ENCODE measurements at places on chromosomes 11 and 22.

DNA sequence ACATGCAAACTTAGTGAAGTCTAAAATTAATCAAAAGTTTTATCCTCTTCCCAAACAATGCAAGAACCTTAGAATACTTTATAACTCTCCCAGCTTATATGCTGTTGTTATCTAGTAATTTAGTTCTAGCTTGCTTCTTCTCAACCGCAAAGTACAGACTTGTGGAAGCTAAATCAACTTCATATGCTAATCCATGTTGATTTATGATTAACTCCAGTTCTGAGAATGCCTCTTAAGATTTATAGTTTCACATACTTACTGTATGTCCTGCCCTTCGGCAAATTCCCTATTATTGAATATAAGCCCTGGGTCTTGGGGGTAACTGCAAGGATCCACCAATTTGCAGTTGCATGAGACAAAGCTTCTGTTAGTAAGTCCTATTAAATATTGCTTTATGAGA lies 17.6 kb upstream of the SLC35F2 start:
- no peak for DNase-seq

DNA sequence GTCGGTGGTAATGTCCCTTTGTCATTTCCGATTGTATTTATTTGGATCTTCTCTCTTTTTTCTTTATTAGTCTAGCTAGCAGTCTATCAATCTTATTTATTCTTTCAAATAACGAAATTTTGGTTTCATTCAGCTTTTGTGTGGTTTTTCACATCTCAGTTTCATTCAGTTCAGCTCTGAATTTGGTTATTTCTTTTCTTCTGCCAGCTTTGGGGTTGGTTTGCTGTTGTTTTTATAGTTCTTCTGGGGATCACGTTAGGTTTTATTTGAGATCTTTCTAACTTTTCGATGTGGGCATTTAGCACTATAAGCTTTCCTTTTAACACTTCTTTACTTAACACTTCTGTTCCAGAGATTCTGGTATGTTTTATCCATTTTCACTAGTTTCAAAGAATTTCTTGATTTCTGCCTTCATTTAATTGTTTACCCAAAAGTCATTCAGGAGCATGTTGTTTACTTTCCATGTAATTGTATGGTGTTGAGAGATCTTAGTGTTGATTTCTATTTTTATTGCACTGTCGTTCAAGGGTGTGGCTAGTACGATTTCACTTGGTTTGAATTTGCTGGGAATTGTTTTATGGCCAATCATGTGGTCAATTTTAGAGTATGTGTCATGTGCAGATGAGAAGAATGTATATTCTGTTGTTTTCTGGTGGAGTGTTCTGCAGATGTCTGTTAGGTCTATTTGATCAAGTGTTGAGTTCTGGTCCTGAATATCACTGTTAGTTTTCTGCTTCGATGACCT lies 7.7 kb upstream of the SCGB1D1 start:
- no peak for DNase-seq

DNA sequence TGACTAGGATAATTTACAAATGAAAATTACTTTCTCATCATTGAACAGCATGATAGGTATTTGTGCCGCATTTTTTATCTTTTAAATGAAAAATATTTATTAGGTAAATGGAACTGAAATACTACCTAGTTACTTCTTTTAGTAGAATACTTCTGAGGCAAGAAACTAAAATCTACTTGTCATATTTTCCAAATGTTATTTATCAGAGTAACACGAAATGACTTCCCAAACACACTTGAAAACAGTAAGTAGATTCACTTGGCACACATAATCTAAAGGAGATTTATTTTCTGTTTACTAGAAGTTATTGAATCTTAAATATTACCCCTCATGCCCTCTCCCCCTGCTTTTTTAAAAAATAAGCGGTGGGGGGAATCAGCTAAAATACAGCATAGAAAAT lies 2.3 kb downstream of the QSER1 start:
- no peak for DNase-seq

- DNase-seq, result no peak
These were observed 5.0 kb downstream of the SNX19 start for GRCh38 chr11:130911306-130911705.

GRCh38 chr11:95076416-95076815 lies 9.7 kb downstream of the SRSF8 start:
- no peak for DNase-seq

DNA sequence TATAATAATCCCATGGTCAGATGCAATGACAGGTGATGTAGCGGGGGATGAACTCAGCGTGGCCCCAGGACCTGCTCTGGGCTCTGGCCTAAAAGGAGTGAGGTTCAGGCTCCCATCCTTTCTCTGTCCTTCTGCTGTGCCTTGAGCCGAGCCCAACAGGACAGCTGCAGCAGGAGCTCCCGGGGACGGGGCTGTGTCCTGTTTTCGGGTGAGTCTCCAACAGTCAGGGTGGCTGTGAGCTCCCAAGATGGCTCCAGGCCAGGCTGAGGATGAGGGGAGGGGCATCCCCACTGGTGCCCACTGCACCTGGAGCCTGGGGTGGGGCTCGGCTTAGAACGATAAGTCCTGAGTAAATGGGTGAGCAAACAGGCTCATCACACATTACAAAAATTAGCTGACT lies 1385.0 kb downstream of the BRD1 start:
- no peak for DNase-seq

GRCh38 chr11:133817449-133817848 lies 27.9 kb downstream of the SPATA19 start:
- DNase-seq, result no peak

DNA sequence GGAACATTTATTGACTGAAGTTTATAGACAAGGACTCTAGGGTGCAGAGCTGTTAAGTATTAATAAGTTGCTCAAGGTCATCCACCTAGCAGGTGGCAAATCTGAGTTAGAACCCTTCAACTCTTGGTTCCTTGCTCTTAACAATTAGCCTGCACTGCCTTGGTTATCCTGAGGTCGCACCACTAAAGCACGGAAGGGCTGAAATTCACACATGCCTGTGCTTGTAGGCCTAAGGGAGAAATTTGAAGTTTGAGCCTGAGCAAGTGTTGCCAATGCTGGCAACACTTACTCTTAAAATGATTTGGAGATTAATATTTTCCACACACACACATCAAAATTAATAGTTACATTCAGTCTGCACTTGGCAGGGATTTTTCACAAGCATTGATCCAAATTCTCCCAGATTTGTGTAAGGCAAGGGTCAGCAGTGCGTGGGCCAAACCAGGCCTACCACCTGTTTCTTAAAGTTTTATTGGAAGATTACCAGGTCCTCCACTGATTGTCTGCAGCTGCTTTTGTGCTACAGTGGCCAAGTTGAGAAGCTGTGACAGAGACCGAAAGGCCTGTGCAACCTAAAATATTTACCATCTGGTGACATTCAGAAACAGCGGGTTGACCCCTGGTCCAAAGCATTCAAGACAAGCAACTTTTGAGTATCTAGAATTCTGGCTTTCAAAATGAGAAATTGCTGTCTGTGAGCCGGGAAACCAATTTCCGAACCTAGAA lies 16.3 kb downstream of the APOL5 start:
- DNase-seq, result no peak

DNA sequence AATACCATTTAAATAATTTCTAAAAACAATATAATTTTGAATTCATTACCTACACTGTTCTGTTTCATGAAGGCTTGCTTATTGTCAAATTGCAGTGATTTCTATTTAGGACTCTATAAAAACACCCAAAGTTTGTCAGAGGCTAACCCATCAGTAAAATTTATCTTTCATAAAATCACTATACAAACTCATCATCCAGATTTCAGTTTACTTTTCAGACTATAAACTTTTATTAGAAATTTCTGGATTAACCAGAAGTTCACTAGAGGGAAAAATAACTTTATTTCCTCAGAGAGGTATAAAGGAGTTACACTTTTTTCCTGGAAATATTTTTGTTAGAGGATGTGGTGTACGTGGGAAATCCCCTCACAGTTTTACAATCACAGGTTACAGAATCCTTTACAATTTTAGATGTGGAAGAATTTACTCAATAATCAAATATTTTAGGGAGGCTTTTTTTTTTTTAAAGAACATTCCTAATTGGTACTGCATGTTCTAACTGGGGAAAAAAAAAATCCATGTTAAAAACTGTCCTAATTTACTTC lies 176.7 kb downstream of the SWAP70 start:
- no peak for DNase-seq

GRCh38 chr11:24321229-24321628 lies 175.6 kb upstream of the LUZP2 start:
- no peak for DNase-seq

GRCh38 chr11:104934594-104934993 lies 33.8 kb downstream of the CASP4 start:
- DNase-seq, result no peak

DNA sequence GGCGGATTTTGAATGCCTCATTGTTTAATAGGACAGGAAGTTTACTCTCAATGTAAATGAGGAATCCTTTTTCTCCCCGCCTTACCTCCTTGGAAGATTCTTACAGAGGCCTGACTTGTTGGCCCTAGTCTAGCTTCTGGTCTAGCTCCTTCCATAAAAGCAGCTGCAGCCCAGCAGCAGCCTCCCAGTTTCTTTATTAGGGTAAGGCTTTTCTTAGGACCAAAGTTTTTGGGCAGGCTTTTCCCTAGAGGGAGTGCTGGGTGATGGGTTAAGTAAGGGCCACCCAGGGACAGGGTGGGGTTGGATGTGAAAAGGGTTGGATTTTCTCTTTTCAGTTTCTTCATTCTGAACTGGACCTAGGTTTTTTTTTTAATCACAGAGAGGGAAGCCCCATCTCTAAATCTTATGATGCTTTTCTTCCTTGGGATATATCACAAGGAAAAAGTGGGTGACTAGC lies 49.7 kb downstream of the LIF start:
- no peak for DNase-seq

DNA sequence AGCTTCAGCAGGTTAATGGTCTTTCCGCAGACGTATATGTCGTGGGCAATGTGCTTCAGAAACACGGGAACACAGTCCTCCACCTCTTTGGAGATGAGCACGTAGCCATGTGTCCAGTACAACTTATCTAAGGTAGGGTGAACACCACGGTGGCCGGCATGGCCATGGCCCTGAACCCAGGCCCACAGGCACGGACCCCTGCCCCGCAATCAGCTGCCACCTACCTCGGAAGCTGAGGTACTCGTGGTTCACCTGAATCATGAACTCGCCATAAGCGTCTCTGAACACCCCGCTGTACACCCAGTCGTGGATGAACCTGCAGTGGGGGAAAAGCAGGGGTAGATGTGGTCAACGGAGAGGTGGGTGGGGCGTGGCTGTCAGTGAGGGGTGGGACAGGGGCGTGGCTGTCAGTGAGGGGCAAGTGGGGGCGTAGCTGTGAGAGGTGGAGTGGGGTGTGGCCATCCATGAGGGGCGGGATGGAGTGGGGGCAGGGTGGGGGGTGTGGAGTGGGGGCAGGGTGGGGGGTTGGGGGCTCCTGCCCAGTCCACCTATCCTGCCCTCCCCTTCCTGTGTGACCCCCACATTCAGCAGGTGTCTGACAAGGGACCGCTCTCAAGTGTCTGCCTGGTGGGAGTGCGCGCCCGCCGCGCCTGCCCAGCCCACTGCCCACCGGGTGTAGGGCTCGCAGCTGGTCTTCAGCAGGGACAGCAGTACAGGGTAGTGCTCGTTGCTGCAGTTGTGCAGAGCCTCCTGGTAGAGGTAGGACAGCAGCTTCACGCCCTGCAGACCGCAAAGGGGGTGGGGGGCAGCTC lies 18.6 kb downstream of the TUBGCP6 start:
- no peak for DNase-seq

DNA sequence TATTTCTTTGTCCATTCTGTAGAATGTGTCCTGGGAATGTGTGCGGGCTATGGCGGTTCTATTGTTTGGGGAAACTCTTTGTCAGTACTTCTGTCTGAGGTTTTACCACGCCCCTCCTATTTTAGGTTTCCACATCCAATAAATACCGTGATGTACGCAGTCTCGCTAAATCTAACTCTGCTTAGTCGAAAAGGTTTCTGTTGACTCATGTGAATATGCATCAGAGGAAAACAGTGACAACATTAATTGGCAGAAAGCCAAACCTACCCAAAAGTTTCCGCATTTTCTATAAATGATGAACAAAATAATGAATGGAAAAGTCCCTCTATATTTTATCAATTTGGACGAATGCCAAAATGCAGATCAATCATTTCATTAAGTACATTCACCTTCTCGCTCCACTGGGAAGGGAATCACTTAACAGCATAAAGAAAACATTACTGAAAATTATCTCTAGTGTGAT lies 143.4 kb downstream of the MAML2 start:
- no peak for DNase-seq

DNA sequence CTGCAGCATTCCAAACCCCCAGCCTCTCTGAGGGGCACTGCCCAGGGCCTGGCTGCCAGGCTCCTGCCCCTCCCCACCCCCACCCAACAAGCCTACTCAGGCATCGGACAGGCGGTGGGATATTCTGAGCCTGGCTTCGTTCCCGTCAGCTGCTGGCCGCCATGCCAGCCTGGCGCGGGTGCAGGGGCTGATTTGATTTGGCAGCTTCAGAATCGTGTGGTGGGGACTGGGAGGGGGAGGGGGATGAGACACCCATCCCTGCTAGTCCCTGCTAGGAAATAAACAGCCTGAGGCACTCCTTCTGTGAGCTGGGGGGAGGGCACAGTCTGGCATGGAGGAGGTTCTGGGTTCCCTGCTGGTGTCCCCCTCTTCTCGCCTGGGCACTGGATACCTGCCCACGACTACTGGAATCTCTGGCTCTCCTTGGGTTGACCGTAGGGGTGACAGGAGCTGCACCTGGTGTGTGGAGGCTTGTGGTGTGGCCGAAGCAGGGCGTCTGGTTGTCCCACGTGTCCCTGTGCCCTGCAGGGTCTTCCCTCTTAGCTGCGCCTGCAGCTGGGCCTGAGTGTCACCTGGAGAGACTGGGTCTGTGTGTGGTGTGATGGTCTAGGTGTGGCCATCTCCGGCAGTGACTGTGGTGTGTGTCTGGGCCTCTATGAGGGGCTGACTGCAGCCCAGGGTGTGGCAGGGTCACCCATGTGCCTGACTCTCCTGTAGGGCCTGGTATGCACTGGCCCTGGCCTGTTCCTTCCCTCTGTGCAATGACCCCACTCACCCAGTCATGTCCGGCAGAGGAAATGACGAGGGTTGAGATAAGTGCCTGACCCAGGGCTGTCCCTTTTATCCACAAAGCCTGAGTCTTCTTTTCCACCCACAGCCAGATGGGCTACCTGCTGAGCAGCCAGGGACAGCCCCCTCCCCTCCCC lies 42.2 kb downstream of the PDE2A start:
- DNase-seq, result no peak

- peak; percentile 22 for DNase-seq
These were observed 572 bp upstream of the APLP2 start for GRCh38 chr11:130068986-130069658.

DNA sequence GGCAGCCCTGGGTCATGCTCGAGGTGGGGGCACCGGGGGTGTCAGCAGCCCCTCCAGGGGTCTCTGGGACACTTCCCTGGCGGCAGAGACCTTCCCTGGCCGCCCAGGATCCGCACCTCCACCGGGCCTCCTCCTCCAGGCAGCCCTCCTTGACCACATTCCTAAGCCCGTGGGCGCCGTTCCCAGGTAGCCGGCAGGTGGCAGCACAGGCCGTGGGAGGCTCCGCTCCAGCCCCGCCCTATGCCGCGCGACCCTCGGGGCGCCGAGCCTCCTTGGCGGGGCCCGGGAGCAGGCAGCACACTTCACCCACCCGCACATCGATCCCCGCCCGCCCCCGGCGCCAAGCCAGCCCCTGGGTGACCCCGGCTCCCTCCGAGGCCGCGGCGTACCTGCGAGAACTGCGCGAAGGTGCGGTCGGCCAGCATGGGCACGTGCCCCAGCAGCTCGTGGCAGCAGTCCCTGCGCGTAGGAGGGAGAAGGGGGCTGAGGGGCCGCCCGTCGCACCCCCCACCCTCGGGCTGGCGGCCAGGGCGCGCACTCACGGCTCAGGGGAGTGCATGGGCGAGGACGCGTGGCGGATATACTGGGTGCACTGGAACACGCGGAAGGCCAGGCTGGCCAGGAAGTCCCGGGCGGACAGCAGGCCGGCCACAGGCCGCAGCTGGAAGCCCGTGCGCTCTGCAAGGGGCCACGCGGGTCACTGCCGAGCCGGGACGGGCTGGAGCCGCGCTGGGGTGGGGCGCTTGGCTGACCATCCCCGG lies 5.3 kb upstream of the INS start:
- no peak for DNase-seq

Measured in NCI-H524 treated with DMSO at 0.1 percent for 48 hours (cell line).